ENCODE measurements at places on chromosomes 5 and 9.

GRCh38 chr5:15786326-15786725 lies 286.3 kb downstream of the FBXL7 start:
- DNase-seq: no peak

DNA sequence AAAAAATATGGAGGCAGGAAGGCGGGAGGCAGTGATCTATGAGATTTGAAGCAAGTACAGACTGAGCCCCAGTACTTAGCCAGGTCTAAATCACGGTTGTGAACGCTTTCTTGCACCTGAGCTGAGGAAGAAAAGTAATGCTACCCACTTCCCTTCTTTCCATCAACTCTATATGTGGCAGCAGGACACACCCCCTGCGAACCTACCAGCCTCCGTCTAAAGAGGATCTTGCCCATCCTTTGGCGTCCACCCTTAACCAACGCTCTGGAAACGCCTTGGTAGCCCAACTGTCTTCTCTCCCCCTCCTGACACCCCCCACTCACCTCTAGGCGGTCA lies 545 bp downstream of the HMGCS1 start:
- no peak for DNase-seq

DNA sequence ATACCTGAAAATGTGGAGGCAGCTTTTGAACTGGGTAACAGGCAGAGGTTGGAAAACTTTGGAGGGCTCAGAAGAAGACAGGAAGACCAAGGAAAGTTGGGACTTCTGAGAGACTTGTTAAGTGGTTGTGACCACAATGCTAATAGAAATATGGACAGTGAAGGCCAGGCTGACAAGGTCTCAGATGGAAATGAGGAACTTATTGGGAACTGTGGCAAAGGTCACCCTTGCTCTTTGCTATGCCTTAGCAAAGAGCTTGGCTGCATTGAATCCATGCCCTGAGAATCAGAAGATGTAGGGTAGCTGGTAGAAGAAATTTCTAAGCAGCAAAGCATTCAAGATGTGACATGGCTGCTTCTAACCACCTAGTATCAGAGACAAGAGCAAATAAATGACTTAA lies 244.4 kb upstream of the ADRA1B start:
- DNase-seq: no peak

- DNase-seq: no peak
Observed at GRCh38 chr9:127706836-127707241, at the start of gene CFAP157. TSS of gene CFAP157 (plus strand) at chr9:127706988. CDS start at chr9:127707032, 44 bp downstream.

- no peak for DNase-seq
Observed at GRCh38 chr9:36218011-36218410, 27.3 kb downstream of the CLTA start.

DNA sequence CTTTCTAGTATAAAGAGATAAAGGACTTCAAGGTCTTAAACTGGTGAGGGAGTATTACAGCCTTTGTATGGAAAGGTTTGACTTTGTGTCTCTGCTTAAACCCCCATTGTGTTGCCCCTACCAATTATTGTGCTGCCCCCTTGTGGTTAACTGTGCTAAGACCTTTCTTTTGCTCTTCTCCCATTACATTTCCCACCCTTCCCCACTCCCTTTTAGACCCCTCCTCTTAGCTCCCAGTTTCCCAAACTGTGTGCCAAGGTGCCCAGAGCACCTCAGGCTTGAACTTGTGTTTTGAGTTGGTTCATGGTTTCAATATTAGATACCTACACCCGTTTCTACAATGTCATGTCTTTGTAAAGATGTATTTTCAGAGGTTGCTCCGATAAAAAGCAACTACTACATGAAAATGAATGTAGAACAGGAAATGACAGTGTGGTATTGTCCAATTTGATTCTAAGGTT lies 2.9 kb downstream of the JAK2 start:
- DNase-seq: no peak

DNA sequence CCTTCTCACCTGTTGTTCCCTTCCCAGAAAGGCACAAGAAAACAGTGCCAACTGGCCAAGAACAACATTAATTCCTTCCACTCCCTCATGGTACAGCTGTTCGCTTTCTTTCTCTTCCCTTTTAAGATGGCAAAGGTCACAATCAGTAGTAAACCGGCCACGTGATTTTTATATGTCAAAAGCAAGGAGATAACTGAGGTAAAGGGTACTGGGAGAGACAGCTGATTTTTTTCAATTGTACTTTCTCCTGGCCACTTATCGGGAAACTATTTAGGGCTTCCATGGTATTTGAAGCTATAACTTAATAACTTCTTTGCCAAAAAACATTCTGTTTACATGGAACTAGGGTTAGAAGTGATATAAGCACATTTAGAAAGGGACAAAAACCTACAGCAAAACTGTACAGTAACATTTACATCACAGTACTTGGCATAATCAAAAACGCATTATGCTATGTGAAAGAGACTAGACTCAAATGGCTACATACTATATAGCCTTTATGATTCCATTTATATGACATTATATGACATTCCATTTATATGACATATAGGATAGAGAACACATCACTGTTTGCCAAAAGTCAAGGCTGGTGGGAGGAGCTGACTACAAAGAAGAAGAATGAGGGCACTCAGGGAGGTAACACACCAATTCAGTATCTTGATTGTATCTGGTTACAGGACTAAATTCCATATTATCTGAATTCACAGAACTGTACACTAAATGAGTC lies 24.8 kb downstream of the PLPP1 start:
- DNase-seq: no peak

All from activated CD8-positive, alpha-beta memory T cell treated with anti-CD3 and anti-CD28 coated beads for 1 hour (primary cell).